ENCODE measurements at places on chromosomes 11 and 22. TPM values are rescaled to one million over a fixed set of nuclear protein-coding genes. Genes with fewer than 3 reads are reported as not detected.

The RIMBP3C gene
- total RNA-seq = not detected

The RASSF7 gene
- 4.3 TPM for total RNA-seq

The KIAA0930 gene
- 25.7 TPM for total RNA-seq

The LRFN4 gene
- total RNA-seq = 4.6 TPM

The SLC22A9 gene
- total RNA-seq = not detected

- no peak for DNase-seq
Measured at GRCh38 chr11:128741511-128741910, 47.6 kb downstream of the FLI1 start.

- DNase-seq = no peak
Measured at GRCh38 chr11:93663021-93663420, 1.5 kb downstream of the CEP295 start.

DNA sequence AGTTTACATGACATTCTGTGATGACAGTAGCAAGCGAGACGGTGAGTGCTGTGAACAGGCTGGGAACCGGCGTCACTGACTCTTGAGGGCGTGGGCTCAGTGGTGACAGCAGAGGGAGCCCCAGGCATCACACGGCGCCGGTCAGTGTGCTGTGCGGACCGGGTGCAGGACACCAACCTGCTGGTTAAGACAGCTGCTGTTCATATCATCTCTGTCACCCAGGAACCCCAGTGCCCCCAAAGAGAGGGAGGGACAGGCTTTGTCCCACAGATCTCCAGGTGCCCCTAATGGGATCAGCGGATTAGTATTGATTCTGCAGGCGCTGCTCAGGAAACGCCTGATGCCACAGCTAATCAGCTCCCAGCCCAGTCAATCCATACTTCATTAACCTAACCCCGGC, 18.4 kb downstream of the B3GAT1 start:
- no peak for DNase-seq

Measured in sigmoid colon (tissue), 7 donors.